ENCODE measurements at places on chromosomes 2 and 18. TPM values are rescaled to one million over a fixed set of nuclear protein-coding genes. Genes with fewer than 3 reads are reported as not detected.
A peak's percentile ranks its signal among the peaks of the same experiment; 100 is the strongest.

- no peak overlapping the region for H3K4me3 ChIP-seq
- H3K36me3 ChIP-seq: no peaks in the 10 kb centered on the region
- H3K4me1 ChIP-seq: no peaks in the 10 kb centered on the region
- H3K27me3 ChIP-seq: no peaks in the 10 kb centered on the region
Measured at GRCh38 chr2:82139979-82140611, 1835.5 kb upstream of the LRRTM1 start.

DNA sequence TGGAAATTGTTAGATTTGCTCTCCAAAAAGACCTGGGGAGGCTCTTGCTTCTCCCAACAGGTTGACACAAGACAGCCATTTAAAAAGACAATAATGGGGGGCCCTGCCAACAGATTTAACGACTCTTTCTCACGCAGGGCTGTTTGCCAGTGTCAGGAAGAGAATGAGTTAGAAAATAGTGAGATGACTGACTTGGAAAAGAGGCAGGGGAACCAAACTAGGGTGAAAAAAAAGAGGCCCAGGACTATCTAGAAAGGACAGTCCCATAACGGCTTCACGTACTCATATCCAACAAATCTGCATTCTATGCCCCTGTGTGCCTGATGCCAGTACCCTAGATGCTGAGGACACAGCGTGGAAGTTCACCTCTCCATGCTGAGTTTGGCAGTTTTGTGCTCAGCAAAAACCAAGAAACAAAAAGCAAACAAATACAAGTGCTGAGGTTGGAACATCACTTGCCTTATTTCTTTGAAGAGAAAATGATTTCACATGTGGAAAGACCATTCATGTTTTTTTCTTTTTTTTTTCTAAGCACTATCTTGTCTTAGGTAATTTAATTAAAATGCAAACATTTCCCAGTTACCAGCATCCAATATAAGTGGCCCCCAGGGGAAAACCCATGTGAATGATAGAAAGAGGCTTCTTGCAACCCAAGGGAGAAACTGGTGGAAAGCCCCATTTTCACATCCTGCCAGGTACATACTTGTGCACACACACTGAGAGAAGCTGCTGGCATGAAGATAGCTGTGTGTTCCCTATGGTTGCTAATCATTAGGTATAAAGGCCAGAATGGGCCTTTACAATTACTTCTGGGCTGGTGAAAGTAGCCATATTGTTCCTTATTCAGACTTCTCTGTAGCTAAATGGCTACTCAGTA is 10.6 kb upstream of the WIPF1 start:
- H3K27ac ChIP-seq: peak overlapping the region; percentile 99
- H3K4me1 ChIP-seq: peaks cover 90% of the 10 kb centered on the region
- H3K4me3 ChIP-seq: peak overlapping the region; percentile 25
- H3K27me3 ChIP-seq: no peaks in the 10 kb centered on the region
- peak; percentile 70 for DNase-seq
- peaks cover 34% of the 10 kb centered on the region for H3K36me3 ChIP-seq

DNA sequence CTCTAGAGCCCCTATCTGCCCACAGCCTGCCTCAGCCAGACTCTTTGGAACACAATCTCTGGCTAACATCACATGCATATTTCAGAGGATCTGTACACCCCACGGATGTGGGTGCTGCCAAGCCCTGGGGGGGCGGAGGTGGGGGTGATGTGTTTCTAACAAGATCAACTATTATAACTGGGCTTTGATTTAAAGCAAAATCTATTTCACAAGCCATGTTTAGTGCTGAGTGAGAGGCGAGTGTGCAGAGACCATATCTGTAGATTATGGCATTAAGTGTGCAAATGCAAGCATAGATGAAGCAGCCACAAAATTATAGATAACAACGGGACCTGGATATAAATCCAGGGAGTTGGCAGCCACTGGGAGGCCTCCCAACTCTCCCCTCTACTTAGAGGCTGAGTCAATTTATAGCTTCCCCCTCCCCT is 135.8 kb upstream of the SMAD2 start:
- no peak for DNase-seq
- no peak overlapping the region for H3K4me3 ChIP-seq
- no peaks in the 10 kb centered on the region for H3K36me3 ChIP-seq
- H3K27ac ChIP-seq: no peak overlapping the region
- H3K27me3 ChIP-seq: peaks cover 2% of the 10 kb centered on the region
- no peaks in the 10 kb centered on the region for H3K4me1 ChIP-seq

POTEI gene
- not detected for total RNA-seq

CYS1 gene
- total RNA-seq: not detected

KCNK3 gene
- total RNA-seq: not detected

GNLY gene
- 18.9 TPM for total RNA-seq

VWA3B gene
- not detected for total RNA-seq

IL36B gene
- not detected for total RNA-seq

MFSD2B gene
- total RNA-seq: not detected
